CD4-positive, alpha-beta T cell (primary cell): ENCODE measurements at places on chromosomes 1 and 21.

GRCh38 chr1:7594002-7594713 lies 176.9 kb upstream of the VAMP3 start:
- no peak for DNase-seq

- no peak for DNase-seq
These were observed 45.1 kb upstream of the ACTRT2 start for GRCh38 chr1:2976180-2976562.

GRCh38 chr21:41360072-41360821 lies 1.6 kb upstream of the MX2 start:
- no peak for DNase-seq

GRCh38 chr1:38201431-38201830 lies 154.8 kb upstream of the POU3F1 start:
- DNase-seq, result no peak

- no peak for DNase-seq
These were observed 1878.0 kb downstream of the MRPL39 start for GRCh38 chr21:23729331-23729730.

DNA sequence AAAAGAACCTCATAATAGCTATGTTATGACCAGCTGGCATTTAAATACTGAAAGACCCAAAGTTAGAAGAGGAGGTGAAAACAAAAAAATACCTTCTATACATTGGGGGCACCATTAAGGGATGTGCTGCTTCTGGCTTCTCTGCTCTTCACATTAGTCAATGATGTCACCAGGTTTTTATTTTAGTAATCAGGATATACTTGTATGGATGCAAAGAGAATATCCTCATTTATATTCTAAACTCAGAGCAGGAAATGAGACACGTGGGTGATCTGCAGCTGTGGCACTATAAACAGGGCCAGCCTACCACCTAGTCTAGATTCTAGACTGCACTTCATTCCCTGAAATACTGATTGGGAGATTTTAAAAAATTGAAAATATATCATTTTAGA lies 51.2 kb downstream of the WLS start:
- DNase-seq, result no peak

- no peak for DNase-seq
These were observed 40.1 kb upstream of the DMBX1 start for GRCh38 chr1:46449223-46450159.

DNA sequence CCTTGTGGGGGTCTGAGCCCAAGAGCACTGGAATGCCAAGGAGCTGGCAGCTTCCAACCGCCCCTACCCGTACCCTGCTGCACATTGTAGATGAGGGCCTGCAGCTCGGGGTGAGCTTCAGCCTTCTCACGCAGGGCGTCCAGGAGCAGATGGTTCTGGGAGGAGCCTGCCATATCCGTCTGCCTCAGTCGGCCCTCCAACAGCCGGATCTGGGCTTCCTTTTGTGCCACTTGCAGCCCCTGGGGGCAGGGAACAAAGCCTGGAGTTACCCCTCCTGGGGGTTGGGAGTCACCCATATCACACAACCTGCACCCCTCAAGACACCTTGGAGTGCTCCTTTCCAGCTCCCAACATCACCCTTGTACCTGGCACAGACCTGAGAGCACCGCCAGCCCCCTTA lies 34.8 kb downstream of the KIF21B start:
- no peak for DNase-seq

GRCh38 chr1:75426688-75427087 lies 184.2 kb downstream of the SLC44A5 start:
- no peak for DNase-seq

- DNase-seq, result no peak
These were observed 6.3 kb upstream of the PRDM15 start for GRCh38 chr21:41885341-41886024.

- no peak for DNase-seq
These were observed 23.8 kb downstream of the ELF3 start for GRCh38 chr1:202034149-202034682.

- no peak for DNase-seq
These were observed 218.0 kb upstream of the GALNT2 start for GRCh38 chr1:229848752-229849677.

DNA sequence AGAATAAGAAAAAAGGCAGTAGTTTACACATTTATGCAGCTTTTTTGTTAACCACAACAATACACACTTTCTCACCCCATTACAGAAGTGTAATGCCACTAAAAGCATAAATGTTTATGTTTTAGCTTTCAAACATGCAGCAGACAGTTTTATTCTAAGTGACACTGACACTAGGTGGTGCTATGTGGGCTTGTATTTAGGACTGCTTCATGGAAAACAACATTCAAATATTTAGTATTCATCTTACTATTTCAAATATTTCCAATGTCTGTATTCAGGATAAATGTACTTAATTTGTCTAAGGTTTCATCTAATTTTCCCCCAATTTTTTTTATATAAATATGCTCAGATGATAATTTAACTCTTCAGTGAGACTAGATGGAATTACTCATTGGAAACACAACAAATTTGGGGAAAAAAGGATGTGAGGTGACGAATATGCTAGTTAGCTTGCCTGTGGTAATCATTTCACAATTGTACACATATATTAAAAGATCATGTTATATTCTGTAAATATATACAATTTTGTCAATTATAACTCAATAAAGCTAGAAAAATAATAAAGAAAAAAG lies 71.4 kb downstream of the USP1 start:
- DNase-seq, result peak; percentile 52

DNA sequence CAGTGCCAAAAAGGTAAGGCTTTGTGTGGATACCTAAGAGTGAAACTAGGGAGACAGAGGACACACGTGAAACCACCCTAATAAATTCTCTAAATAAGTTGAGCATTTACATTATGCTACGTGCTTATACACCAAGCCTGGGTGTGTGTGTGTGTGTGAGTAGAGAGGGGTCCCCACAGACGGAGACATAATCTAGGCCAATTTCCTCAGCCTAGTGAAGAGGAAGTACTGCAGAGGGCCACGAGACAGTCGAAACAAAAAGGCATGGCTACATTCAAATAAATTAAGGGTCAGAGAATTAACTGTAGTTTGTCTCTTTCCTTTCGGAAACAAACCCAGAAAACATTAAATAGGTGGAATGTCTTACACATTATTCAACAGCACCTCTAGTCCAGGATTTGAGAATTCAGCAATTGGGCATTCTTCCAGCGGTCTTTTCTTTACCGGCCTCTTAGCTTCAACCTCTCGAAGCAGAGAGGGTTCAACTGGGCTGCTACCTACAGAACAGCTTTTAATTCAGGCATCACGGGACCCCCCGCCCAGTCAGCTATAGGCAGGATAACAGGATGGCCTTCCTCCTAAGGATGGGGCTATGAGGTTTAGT lies 75.0 kb downstream of the DESI2 start:
- no peak for DNase-seq

GRCh38 chr1:161910604-161911003 lies 113.1 kb downstream of the OLFML2B start:
- DNase-seq, result no peak

- DNase-seq, result no peak
These were observed 48.3 kb downstream of the IGSF21 start for GRCh38 chr1:18155881-18156385.

DNA sequence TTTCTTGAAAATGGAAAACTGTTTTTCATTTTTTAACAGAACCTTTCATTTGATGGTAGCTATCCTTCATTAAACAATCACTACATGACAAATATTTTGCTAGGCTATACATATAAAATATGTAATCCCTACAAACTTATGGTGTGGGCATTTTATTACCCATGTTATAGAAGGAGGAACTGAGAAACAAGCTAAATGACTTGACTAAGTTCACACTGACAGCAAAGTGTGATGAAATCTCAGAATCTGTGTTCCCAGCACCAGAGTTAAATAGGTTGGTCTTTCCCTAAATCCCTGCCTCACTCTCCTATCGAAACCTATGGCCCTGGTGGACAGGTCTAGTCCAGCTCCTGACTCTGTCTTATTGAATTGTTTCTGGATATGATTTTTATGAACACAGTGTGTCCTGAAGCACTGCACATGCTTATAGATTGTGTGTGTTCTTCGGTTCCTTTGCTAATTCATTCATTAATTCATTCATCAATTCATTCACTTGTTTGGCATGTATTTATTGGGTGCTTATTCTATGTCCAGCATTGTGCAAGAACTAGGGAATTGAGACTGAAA lies 301.0 kb downstream of the GRIK1 start:
- DNase-seq, result no peak

DNA sequence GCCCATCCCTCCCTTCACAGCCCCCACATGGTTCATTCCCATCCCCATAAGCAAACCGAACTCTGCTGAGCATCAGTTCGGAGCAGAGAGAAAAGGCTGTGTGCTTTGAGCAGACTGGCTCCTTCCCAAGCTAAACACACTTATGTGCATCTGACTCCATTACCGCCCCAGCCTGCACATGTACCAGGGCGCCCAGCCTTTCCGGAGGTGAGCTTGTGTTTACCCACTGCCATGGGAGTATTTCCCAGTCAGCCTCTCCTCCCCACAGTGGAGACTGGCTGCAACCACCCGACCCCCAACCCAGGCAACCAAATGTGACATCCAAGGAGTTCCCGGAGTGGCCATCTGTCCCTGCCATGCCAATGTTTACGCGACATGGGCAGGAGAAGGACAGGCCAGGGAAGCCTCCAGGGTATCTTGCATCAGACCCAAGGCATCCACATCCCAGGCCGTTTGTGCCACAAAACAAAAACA lies 9.4 kb downstream of the TIAM1 start:
- DNase-seq, result no peak

GRCh38 chr1:79079770-79080169 lies 73.2 kb upstream of the ADGRL4 start:
- DNase-seq, result no peak

- DNase-seq, result no peak
These were observed 224.9 kb downstream of the PTPRU start for GRCh38 chr1:29461115-29461739.

DNA sequence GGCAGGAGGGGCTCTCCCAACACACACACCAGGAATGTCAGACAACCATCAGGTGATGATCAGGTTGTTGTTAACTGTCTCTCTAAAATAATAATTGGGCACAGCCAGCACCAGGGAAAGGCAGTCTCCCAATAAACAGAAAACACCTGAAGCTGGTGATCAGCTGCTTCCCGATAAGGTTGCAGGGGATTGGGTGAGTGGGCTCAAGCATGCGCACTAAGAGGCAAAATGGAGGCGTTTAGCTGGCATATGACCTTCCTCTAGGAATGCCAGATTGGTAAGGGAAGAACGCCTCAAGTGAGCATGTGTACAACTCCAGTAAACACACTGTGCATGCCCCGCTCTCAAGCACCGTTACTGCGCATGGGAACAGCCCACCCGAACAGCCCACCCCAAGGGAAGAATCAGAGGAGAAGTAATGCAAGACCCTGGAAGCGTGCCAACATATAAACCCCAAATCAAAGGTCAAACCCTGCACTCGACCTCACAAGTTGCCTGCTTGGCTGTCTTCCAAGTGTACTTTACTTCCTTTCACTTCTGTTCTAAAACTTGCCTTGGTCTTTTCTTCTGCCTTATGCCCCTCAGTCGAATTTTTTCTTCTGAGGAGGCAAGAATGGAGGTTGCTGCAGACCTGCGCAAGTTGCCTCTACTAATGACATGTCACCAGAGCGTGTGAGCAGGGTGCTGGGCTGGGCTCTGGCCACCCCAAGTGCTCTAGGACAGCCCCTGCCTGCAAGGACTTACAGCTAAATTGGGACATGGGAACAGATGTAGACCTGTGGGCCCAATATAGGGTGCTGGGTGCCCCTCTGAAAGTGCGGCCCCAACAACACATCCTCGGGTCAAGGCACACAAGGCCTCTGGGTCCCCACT lies 200.8 kb downstream of the RHOU start:
- DNase-seq, result no peak

DNA sequence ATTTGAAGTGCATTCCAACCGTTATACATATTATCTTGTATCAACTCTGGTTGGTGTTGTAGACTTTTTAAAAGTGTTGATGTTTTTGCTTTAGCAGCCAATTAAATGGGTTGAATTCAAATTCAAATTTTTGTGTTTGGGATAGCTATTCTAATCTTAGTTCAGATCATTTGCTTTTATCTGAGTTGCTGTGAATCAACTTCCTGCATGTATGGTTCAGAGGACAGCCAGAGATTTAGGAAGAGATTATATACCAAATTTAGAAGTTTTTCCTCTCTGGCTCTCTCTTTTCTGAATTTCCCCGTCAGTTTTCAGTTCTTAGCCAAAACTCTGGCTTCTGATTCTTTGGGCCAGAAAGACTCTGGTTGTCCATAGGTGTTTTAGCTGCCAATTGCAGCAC lies 415.5 kb downstream of the NUF2 start:
- DNase-seq, result no peak

- DNase-seq, result no peak
These were observed 56.8 kb upstream of the PTGFRN start for GRCh38 chr1:116852910-116853309.

DNA sequence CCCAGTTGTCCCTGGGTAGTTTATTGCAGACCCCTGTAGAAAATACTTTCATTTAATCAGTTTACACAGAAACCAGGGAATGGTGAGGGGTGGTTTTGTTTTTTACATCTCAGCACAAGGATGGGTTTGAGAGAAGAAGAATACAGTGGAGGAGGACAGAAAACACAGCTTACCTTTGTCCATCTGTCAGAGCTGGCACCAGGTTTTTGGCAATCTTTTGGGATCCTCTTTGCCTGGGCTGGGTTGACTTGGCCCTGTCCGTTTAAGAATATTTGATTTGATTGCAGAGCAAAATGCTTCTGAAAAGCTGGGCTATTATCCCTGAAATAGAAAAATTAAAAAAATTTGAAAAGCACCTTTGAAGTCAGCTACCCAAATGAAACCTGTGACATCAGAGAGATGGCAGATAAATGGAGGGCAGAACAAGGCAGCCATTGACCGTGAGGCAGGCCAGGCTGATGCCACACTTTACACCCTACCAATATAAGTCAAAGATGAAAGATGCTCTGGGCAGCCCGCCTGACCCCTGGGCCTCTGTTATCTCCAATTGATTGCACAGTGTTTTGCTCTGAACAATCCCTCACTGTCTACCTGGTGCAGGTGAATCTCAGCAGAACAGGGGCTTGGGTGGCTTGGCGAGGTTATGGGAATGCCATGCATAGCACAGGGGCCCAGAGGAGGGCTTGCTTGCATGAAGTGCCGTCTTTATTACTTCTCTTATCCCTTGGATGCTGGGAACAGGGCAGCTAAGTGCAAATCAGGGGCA lies 218.8 kb downstream of the LMX1A start:
- no peak for DNase-seq

- DNase-seq, result no peak
These were observed 4.7 kb downstream of the FMOD start for GRCh38 chr1:203346060-203346768.
